ENCODE measurements at places on chromosomes 13 and 19. TPM values are rescaled to one million over a fixed set of nuclear protein-coding genes. Genes with fewer than 3 reads are reported as not detected.

DNA sequence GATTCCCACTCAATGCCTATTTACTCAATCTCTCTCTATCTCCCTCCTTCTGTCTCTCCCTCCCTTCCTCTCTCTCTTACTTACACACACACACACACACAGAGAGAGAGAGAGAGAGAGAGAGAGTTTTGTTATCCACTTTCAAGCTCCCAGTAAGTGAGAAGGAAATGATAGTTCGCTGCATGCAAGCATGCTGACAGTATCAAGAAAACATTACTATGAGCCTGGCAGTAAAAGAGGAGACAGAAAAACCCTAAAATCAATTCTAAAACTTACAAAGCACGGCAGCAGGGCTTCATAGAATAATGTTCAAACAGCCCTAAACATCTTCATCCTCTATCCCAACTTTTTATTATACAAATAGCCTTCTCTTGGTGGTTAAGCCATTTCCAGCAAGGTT is 171.9 kb downstream of the FOXO1 start:
- no peak overlapping the region for H3K4me3 ChIP-seq
- no peaks in the 10 kb centered on the region for H3K4me1 ChIP-seq
- no peaks in the 10 kb centered on the region for H3K27me3 ChIP-seq

GRCh38 chr19:50242581-50242980 is 39.2 kb downstream of the MYH14 start:
- no peak overlapping the region for H3K4me3 ChIP-seq
- H3K4me1 ChIP-seq, result no peaks in the 10 kb centered on the region
- H3K27ac ChIP-seq, result no peak overlapping the region

DNA sequence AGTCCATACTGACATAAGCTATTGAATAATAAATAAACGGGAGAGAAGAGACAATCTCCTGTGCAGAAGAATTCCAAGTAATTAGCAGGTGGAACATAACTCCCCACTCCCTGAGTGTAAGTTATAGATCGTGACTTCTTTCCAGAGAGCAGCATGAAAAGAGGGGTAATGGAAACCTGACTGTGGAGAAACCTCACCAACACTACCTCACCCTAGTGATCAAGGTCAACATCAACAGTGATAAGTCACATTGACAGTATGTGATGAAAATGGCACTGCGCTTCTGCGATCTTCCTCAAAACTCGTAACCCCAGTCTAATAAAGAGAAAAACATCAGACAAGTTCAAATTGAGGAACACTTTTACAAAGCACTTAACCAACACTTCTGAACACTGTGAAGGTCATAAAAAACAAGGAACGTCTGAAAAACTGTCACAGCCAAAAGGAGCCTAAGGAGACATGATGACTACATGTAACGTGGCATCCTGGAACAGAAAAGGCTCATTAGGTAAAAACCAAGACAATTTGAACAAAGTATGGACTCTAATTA is 19.8 kb downstream of the CAB39L start:
- no peaks in the 10 kb centered on the region for H3K36me3 ChIP-seq
- H3K4me1 ChIP-seq, result no peaks in the 10 kb centered on the region
- H3K4me3 ChIP-seq, result no peak overlapping the region
- no peaks in the 10 kb centered on the region for H3K27me3 ChIP-seq
- H3K27ac ChIP-seq, result no peak overlapping the region

CCL25 gene
- not detected for total RNA-seq

GRCh38 chr13:46640843-46641242 is 87.9 kb downstream of the LRCH1 start:
- peak overlapping the region; percentile 37 for H3K4me3 ChIP-seq
- no peaks in the 10 kb centered on the region for H3K36me3 ChIP-seq
- H3K27ac ChIP-seq, result peak overlapping the region; percentile 68
- peaks cover 63% of the 10 kb centered on the region for H3K4me1 ChIP-seq

- no peaks in the 10 kb centered on the region for H3K4me1 ChIP-seq
- DNase-seq, result no peak
- no peaks in the 10 kb centered on the region for H3K27me3 ChIP-seq
- no peak overlapping the region for H3K4me3 ChIP-seq
- no peak overlapping the region for H3K27ac ChIP-seq
- H3K36me3 ChIP-seq, result no peaks in the 10 kb centered on the region
These were observed 22.2 kb downstream of the SPATA13 start for GRCh38 chr13:24182703-24183081.

DNA sequence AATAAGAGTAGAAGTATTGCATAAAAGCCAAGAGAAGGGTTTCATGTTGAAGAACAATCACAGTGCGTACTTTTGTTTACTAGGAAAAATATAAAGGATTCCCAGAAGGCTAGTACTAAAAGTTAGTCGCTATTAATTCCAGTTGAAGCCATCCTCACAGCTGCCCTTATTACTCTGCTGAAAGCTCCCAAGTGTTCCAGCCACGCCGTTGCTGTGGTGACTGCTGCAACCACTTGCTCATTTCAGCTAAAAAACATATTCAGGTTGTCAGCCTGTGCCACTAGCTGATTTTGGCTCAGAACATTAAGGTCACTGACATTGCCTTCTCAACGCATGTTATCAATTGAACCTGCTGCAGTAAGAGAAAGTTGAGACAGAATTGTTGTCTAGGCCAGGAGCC is 87.1 kb upstream of the FNDC3A start:
- H3K4me3 ChIP-seq, result no peak overlapping the region
- no peak overlapping the region for H3K27ac ChIP-seq
- no peak for DNase-seq

DNA sequence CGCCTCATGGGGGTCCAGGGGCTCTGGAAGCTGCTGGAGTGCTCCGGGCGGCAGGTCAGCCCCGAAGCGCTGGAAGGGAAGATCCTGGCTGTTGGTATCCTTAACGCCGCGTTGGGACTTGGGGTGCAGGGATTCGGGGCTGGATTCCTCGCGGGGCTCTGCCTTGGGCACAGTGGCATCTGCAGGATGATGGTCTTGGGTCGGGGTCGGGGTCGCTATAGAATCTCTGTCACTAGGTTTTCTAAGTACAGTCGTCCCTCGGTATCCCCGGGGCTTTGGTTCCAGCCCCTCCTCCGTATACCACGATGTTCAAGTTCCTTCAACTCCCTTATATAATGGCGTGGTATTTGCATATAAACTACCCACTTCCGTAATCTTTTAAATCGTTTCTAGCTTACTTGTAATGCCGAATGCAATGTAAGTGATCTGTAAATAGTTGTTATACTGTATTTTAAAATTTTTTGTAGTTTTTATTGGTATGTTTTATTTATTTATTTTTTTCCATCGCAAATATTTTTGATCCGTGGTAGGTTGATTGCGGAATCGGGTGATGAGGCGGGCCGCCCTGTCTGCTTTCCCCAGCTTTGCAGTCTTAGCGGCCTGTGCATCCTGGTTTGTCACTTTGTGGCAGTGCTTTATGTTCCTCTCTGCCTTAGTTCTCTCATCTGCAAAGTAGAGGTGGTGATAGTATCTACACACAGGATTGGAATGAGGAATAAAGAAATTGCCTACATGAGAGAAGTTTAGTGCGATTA is 606 bp downstream of the ERCC5 start:
- H3K27me3 ChIP-seq, result no peaks in the 10 kb centered on the region
- H3K4me3 ChIP-seq, result peak overlapping the region; percentile 69
- H3K4me1 ChIP-seq, result no peaks in the 10 kb centered on the region
- no peaks in the 10 kb centered on the region for H3K36me3 ChIP-seq

- DNase-seq, result peak; percentile 65
- no peaks in the 10 kb centered on the region for H3K27me3 ChIP-seq
- H3K4me1 ChIP-seq, result no peaks in the 10 kb centered on the region
- peak overlapping the region; percentile 15 for H3K4me3 ChIP-seq
These were observed 46.3 kb upstream of the ZNF730 start for GRCh38 chr19:23070353-23071146.

GRCh38 chr13:106570299-106570852 is 2.4 kb upstream of the ARGLU1 start:
- H3K4me1 ChIP-seq, result no peaks in the 10 kb centered on the region
- no peaks in the 10 kb centered on the region for H3K36me3 ChIP-seq
- no peaks in the 10 kb centered on the region for H3K27me3 ChIP-seq
- no peak overlapping the region for H3K4me3 ChIP-seq

DNA sequence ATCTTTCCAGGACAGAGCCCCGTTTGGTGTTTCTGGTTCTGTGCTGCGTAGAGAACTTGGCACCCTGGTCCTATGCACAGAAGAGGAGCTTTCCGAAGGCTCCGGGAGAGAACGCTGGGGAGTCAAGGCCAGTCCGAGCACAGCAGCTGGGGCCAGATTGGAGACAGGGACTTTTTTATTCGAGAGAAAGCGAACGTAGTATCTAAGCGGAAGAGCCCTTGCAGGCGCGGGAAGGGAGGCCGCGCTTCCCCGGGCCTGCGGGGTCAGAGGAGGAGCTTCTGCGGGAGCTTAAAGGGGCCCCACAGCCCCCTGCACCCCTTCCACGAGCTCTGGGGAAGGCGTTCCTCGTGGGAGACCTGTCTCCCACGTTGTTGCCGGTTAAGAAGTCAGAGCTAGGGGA is 48.6 kb upstream of the ARHGEF7 start:
- no peak for DNase-seq
- no peaks in the 10 kb centered on the region for H3K36me3 ChIP-seq
- no peaks in the 10 kb centered on the region for H3K4me1 ChIP-seq

DNA sequence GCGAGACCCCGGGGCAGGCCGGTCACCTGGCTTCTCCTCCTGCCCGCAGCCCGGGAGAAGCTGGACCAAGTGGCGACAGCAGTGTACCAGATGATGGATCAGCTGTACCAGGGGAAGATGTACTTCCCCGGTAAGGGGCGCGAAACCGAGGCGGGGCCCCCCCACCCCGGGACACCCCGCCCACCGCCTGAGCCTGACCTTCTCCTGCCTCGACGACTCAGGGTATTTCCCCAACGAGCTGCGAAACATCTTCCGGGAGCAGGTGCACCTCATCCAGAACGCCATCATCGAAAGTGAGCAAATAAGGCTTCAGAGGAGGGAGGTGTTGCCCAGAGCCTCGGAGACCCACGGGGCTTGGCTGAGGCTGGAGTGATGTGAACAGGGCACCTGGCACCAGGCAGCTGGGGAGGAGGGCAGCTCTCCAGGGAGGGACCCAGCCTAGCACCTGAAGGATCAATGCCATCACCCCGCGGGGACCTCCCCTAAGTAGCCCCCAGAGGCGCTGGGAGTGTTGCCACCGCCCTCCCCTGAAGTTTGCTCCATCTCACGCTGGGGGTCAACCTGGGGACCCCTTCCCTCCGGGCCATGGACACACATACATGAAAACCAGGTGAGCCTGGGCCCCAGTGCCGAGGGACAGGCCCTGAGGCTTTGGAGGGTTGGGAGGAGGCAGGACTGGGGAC is 629 bp downstream of the IZUMO4 start:
- H3K4me1 ChIP-seq, result peaks cover 18% of the 10 kb centered on the region
- peaks cover 31% of the 10 kb centered on the region for H3K36me3 ChIP-seq
- no peaks in the 10 kb centered on the region for H3K27me3 ChIP-seq
- no peak for DNase-seq
- peak overlapping the region; percentile 47 for H3K4me3 ChIP-seq

GRCh38 chr19:4089400-4089908 is 22.8 kb upstream of the ZBTB7A start:
- no peaks in the 10 kb centered on the region for H3K27me3 ChIP-seq
- H3K36me3 ChIP-seq, result peaks cover 50% of the 10 kb centered on the region
- no peak for DNase-seq
- H3K27ac ChIP-seq, result no peak overlapping the region
- no peak overlapping the region for H3K4me3 ChIP-seq

GRCh38 chr19:10422846-10423245 is 2.5 kb downstream of the PDE4A start:
- H3K27ac ChIP-seq, result no peak overlapping the region
- DNase-seq, result no peak
- H3K27me3 ChIP-seq, result peaks cover 40% of the 10 kb centered on the region
- H3K4me1 ChIP-seq, result peaks cover 21% of the 10 kb centered on the region
- H3K4me3 ChIP-seq, result no peak overlapping the region

GRCh38 chr13:46641274-46642081 is 88.5 kb downstream of the LRCH1 start:
- no peak for DNase-seq
- H3K36me3 ChIP-seq, result no peaks in the 10 kb centered on the region
- H3K27me3 ChIP-seq, result no peaks in the 10 kb centered on the region
- no peaks in the 10 kb centered on the region for H3K4me1 ChIP-seq
- H3K4me3 ChIP-seq, result peak overlapping the region; percentile 37

GRCh38 chr19:38989066-38989605 is 13.6 kb upstream of the FBXO17 start:
- H3K4me3 ChIP-seq, result no peak overlapping the region
- no peaks in the 10 kb centered on the region for H3K27me3 ChIP-seq
